ENCODE measurements at places on chromosomes 12 and 14.
A peak's percentile ranks its signal among the peaks of the same experiment; 100 is the strongest.

DNA sequence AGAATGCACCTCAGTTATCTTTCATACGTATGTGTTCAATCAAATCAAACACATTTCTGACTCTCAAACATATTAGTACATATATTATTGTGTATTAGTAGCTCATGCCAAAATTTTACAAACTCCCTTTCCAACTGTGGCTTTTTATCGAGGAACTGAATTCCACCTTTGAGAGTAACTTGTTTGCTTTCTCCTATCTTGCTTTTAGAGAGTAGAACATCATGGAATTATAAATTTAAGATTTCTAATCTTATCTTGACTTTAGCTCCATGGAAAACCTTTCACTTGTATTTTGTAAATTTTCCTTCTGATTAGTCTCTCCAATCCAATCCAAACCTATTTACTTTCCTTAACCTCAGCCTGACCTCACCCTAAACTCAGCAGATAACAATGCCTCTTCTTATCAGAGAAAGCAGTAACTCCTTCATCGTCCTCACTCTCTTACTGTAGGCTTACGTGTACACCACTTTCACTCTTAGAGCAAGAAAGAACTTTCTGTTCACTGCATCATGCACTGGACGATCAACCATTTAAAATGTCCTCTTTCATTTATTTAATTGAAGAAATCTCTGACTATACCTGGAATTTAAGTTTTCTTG, 164.5 kb downstream of the TMTC3 start:
- no peak for ATAC-seq

DNA sequence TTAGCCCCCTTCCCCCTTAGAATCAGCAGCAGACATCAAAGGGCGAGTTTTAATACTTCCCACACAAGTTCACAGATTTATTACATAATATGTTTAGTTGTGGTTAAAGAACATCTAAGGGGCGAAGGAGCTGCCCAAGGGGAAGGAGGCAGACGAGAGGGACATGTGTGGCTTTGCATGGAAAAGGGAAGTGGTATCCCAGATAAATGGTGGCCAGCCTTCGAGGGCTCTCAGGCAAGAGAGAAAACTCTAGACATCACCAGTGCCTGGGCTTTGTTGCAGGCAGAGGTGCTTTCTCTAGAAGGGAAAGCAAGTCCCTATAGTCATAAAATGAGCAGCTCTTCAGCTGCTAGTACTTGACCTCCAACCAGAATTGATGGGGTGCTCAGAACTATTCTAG, 121.2 kb downstream of the CACNA1C start:
- ATAC-seq = no peak

DNA sequence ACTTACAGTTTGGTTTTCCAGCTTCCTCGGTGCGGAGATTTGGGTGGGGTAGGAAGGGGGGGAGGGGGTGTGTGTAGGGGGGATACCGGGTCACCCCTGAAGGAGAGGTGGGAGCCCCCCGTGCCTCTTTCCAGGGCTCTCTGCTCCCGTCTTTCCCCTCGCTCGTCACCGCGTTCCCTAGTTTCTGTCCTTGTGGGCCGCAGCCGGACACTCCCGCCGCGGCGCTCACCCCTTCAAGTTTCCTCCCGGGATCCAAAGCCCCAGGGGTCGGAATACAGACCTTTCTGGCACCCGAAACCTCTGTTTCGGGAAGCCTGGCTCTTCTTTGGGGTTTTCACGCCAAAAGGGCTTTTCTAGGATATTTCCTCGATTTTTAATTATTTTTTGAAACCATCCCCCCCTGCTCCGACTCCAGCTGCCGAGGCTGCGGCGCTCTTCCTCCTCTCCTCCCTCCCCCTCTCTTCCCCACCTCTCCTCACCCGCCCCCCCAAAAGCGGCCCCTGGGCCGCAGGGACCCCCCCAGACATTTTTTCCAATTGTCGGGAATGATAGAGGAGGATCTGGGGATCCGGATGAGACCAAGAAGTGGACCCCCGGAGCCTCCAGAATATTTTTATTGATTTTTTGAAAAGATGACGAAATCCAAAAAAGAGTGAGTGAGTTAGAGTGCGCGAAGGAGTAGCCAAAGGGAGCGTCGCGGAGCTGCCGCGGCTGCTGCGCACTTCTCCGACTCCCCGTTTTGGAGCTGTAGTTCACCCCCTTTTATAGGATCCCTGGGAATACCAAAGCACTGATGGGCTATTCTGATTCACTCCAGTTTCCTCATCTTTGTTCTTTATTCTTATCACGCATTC, 1.7 kb downstream of the CCND2 start:
- ATAC-seq = no peak

- ATAC-seq = no peak
Measured at GRCh38 chr12:96882862-96883261, 24.2 kb upstream of the NEDD1 start.

GRCh38 chr14:61504901-61505300, 183.5 kb downstream of the PRKCH start:
- no peak for ATAC-seq

DNA sequence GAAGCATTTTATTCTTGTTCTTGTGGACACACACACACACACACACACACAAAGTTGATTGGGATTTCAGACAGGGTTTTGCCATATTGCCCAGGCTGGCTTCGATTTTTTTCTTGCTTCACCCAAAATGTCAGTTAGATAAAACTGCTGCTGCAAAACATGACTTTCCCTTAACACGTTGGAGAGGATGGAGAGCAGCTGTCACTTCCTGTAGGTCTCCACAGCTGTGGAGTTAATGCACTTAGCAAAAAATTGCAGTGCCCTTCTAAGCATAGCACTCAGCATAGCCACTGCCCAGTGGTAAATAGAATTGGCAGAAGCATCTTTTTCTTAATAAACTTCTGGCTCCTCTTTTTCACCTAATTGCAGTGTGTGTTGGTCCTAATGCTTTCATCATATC, 54.5 kb downstream of the PDZRN4 start:
- no peak for ATAC-seq

DNA sequence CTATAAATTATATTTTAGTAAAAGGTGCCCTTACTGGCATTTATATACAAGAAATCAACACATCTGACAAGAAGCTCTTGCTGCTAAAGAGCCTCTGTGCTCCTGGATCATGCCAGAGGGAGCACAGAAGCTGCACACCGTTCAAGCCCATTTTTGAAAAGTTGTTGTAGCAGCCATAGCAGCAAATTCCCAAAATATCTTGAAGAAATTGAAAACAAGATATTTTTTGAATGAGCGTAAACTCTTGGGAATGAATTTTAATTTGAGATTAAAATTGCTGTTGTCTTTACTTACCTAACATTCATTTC, 540 bp upstream of the CLEC2D start:
- no peak for ATAC-seq

- no peak for ATAC-seq
Measured at GRCh38 chr14:81982046-81982445, 448.4 kb upstream of the SEL1L start.

GRCh38 chr12:58502226-58502625, 418.1 kb downstream of the LRIG3 start:
- peak; percentile 50 for ATAC-seq

DNA sequence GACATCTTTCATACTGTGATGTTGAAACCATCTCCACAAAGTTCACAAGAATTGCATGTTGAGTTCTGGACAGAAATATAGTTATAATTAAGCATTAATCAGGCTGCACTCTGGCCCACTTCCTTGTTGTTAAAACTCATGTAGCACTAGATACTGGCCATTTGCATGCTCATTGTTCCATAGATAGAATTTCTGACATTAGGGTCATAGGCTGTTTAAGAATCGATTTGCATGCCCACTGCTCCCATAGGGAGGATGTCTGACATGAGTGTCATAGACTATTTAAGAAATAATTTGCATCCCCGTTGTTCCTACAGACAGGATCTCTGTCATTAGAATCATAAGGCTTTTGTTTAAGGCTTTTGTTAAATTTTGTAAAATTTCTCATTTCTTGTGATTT, 50.2 kb downstream of the MYF5 start:
- ATAC-seq = peak; percentile 49

DNA sequence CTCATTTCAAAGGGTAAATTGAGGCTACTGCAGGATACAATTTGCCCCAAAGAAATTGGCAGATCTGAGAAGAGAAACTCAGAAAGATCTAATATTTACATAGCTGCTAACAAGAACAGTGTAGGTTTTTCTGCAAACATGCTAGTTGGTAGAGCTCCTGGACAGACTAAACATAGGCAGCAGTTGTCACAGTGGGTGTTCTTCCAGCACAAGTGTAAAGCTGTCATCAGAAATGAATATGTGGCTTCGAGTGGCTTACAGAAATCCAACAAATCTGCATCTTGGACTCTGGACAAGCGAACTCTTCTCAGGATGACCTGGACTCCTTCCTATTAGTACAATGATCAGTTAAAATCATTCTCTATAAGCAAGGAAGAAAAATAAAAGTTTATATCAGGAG, 5.9 kb downstream of the CBX5 start:
- ATAC-seq = no peak

DNA sequence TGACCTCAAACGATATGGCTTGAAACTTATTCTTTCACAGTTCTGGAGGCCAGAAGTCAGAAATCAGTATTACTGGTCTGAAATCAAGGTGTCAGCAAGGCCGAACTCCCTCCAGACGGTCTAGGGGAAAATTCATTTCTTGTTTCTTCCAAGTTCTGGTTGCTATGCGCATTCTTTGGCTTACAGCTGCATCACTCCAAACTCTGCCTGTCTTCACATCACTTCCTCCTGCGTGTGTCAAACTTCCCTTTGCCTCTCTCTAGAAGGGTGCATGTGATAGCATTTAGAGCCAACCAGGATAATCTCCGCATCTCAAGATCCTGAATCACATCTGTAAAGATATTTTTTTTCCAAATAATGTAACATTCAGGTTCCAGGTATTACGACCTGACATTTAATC, 62.8 kb downstream of the DENND5B start:
- ATAC-seq = no peak

DNA sequence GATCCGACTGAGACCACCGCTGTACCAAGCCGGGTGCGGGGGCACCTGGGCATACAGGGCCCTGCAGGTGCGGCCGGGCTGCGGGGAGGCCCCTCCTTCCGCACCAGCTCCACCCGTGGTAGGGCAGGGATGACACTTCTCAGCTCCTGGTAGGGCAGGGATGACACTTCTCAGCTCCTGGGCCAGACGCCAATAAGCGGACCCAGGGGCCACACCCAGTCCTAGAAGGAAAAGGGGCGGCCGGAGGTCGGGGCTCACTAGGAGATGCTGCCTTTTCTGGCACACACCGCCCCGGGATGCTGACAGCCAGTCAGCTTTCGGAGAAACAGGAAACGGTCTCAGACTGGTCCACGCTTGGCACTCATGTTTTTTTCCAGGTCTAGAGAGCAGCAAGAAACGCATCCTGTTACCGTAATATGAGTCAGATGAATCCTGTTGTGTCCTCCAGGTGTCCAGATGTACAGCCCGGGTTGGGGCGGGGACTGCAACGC, 34.8 kb downstream of the NFKBIA start:
- peak; percentile 22 for ATAC-seq

GRCh38 chr12:78864403-78864869, at the start of gene SYT1:
Gene SYT1 (plus strand): TSS chr12:78864774.
- peak; percentile 95 for ATAC-seq

GRCh38 chr12:75779891-75780496, 251.6 kb downstream of the PHLDA1 start:
- ATAC-seq = no peak

DNA sequence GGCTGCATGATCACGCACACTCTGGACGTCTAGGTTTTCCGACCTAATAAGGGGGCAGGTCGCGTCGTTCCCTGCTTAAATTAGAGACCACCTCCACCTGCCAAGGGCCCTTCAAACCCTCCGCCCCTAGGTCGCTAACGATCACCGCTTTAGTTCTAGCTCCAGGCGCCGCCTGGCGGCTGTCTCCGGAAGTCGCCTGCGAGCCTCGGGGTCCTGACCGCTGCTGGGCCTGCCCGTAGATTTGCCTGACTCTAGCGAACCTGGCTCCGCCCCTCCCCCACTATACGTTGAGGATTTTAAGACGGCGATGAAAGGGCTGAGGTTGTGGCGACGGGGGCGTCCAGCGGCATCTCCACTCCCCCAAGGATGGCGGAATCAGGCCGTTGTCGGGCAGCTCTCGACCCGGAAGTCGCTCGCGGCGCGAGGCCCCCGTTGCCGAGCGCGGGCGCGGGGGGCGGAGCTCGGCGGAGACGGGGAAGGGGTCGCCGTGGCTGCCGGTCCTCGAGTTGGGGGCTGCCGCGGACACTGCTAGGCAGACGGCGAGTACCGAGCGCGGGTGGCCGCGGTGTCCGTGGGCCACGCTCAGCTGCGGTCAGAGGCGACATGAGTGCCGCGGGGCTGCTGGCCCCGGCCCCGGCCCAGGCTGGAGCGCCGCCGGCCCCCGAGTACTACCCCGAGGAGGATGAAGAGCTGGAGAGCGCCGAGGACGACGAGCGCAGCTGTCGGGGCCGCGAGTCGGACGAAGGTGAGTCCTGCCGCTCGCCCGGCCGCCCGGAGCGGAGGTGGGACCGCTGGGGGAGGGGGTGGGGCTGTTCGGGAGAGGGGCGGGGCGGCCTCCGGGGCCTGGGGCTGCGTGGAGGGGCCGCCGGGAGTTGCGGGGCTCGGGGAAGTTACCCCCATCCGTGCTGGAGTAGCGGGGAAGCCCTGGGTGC, at the start of gene SUDS3:
Gene SUDS3, plus strand, starts transcription at position 467 of the 932 bp plus-strand sequence. Its CDS starts 137 bp downstream, at position 604.
- ATAC-seq = peak; percentile 29

- ATAC-seq = no peak
Measured at GRCh38 chr12:122726080-122726558, 4.5 kb downstream of the HCAR1 start.

DNA sequence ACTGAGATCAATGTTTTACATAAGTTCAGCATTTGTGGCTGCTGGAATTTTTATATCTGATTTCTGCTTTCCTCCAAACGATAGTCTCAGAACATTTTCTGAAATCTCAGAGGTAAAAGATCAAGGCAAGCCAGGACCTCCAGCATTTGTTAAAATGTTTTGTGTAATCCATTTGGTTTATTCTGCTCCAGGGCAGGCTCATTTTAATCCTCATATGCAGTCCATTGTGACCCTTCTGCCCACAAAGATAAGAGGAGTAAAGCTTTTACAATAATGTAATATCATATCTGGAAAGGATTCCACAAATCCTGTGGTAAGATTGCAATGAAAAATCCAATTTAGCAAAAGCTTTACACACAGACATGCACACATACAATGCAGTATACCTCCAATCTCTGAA, 55.3 kb upstream of the KCNH5 start:
- no peak for ATAC-seq

DNA sequence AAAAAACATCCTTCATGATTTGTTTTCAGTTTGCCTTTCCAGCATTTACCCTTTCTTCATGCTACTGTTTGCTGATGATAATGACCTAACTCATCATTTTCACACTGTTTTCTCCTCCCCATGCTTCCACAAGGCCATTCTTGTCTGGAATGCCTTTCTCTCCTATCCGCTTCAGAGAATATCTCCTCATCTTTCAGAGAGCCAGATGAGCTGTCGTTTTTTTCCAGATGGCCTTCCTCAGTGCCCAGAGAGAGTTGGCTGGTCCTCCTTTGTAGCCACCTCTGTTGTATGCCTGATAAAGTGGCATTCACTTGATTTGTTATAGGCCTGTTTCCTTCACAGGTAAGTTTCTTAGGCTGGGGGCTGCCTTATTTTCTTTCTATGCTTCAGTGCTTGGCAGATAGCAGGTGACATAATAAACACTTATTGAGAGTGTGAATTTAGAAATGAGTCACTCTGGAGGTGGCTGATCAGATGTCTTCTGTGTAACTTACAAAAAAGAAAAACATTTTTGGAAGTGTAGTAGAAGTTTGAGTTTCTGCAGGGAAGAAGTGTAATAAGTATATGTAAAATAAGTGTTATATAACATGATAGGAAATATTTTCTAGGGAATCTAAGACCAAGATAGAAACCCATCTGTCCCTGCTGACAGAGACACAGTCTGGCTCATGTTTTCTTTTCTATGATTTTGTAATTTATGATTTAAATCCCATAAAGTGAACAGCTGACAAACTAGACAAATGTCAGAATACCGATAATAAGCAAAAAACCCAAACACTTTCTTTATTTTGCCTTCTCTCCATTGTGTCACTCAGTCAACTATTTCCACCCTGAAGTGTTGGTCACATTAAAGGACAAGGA, 174.5 kb downstream of the DACT1 start:
- no peak for ATAC-seq
